ENCODE measurements at places on chromosomes 2 and 18.

- DNase-seq = no peak
Observed at GRCh38 chr2:241274127-241274526, 41.3 kb downstream of the HDLBP start.

DNA sequence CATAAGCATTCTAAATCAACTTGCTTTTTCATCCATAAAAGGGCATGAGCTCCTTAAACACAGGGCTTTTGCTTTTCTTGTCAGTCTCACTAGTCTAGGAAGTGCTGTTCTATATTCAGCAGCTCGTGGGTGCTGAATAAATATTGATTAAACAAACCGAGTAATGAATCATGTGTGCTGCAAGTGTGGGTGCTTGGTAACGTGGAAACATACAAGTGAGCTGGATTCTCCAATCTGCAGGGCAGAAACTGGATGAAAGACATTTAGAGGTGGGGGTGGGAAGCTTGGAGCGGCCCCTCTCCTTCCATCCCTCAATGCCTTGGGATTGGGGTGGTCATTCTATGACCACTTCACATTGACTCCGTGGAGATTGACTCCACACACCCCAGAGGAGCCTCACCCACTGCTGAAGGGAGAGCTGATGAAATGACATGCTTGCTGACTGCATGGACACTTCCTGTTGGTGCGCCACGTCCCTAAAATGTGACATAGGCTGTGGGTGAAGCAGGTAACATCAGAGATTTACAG lies 114.6 kb downstream of the DOCK10 start:
- no peak for DNase-seq

GRCh38 chr18:5503740-5504139 lies 40.1 kb downstream of the EPB41L3 start:
- DNase-seq = no peak

DNA sequence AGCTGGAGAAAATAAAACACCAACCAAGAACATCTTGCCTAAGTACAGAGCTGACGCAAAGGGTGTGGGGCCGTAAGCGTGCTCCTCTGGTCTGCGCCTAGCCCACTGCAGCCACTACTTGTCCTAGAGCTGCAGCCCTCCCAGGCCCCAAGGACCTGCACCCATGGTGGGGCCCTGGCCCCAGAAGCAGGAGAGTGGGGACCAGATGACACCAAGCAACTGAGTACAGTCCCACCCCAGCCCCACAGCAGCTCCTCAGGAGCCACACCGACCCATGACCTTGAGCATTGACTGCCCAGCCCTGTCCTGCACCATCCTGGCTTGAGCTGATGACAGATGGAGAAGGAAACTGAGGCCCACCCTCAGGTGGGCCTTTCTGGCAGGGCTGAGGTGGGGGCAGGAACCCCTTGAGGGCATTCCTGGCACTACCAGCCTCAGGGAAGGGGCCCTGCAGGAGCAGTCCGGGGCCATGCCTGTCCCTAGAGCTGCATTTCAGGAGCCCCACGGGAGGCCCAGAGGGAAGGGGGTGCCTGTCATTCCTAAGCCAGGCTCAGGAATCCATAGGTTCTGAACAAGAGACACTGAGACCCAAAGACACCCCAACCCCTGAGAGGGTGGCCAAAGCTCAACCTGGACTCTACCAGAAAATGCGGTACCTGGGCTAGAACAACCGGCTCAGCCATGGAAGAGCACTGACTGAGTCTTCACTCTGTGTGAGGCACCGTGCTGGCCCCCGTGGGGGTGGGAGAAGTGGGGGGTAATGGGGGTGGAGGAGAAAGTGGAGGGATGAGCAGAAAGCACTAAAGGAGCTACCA lies 4.9 kb downstream of the KIF1A start:
- DNase-seq = no peak

- no peak for DNase-seq
Observed at GRCh38 chr18:70158992-70159717, 46.3 kb downstream of the RTTN start.

- DNase-seq = no peak
Observed at GRCh38 chr2:168024459-168024858, 222.9 kb downstream of the STK39 start.

All from SHP77 (cell line).